ENCODE measurements at places on chromosomes 2 and 18.

GRCh38 chr2:98829581-98830270, 98.8 kb upstream of the MGAT4A start:
- DNase-seq, result no peak

DNA sequence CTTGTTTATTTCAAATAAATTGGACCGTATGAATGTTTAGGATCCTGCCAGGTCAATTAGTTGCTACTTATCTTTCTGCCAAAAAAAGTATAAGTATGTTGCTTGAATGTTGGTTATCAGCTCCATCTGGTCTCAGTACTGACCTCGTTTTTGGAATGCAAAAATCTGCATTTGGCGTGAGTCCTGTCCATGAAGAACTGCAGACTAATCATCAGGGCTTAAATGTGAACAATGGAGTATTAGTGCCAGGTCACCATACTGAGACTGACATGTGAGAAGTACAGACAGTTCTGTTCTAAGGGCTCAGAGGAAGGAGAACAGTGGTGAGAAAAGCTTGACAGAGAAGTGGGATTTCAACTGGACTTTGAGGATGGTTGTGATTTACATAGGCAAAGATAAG, 393.1 kb upstream of the SLC14A2 start:
- no peak for DNase-seq

GRCh38 chr2:186572705-186573104, 17.2 kb upstream of the ITGAV start:
- DNase-seq, result no peak

GRCh38 chr2:214481204-214481603, 70.3 kb downstream of the VWC2L start:
- no peak for DNase-seq

DNA sequence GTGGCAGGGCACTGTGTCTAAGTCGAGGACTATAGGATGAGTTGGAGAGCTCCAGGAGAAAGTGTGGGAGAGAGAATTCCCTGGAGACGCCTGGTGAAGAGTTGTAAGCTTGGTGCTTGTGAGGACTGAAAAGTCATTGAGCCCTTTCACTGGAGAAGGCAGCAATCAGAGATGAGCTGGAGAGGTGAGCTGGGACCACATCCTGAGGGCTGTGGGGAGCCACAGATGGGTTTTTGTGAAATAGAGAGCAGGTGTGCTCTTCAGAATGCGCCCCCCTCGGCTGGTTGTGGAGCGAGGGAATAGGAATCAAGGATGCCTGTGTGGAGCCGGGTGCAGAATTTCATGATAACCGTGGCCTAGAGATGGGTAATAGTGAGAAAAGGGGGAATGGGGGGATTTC, 224.3 kb downstream of the KLHL29 start:
- DNase-seq, result no peak

GRCh38 chr18:58026857-58027256, 17.2 kb upstream of the NEDD4L start:
- DNase-seq, result no peak

DNA sequence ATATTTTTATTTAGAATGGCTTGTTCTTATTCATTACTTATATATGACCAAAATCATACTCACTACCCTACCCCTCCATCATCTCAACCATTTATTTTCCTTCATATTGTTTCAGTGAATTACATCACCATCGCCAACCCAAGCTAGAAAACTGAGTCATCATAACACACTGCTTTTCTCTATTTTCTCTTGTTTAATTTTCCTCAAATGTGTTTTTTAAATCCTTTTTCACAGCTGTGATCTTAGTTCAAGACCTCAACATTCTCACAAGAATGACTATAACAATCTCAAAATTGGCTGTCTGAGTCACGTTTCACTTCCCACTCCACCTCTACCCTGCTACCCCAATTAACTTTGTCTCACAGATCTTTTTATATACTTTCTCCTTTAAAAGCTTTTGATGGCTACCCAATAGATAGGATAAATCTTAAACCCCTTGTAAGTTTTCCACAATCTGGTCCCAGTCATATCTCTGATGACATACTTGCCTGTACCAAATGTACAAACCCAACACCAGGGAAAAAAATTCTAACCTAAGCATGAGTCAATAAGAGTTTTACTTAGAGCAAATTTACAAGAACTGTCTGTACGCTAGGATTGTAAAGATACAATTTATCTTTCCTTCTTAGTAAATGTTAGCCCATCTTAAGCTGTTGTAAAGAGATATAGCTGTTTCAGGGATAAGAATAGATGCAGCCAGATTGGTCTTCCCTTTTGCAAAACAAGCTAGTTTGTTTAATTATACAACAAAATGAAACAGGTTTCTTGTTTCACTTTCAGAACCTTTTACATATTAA, 635.1 kb upstream of the SLC39A10 start:
- DNase-seq, result no peak

GRCh38 chr18:53772293-53772692, 452.2 kb downstream of the MBD2 start:
- DNase-seq, result no peak

GRCh38 chr2:174544156-174544555, 53.4 kb downstream of the WIPF1 start:
- DNase-seq, result no peak

GRCh38 chr2:233209533-233210171, 41.8 kb upstream of the ATG16L1 start:
- DNase-seq, result no peak

DNA sequence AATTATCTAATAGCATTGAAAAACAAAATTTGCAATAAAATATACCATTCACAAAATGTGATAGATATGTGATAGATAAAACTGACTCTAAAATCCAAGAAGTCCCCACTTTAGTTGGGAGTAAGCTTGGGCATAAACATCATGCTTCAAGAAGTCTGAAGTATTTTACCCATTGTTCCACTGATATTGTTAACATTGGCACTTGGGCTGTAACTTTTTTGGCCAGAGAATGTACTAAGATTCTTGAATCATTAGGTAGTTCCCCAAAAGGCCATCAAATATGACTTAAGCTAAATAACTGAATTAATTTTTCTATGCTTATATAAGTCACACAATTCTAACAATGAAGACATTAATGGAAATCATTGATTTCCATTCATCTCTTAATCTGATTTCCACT, 413.6 kb downstream of the CDH2 start:
- DNase-seq, result no peak

- no peak for DNase-seq
These were observed 48.9 kb downstream of the TGIF1 start for GRCh38 chr18:3498698-3499471.

DNA sequence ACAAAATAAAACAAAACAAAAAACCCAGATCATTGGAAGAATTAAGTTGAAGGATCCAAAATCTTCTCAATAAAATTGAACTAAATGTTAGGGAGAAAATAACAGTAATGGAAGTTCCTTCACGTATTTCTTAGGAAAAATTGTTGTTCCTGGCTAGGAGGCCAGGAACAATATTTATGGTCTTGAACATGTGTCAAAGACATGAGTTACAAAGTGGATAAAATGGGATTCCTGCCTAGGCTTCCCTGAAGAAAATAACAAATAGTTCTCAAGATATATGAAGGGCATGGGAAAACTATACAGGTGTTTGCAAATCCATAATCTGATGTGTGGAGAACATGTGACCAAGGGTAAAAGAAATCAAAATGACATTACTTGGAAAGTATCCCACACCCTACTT, 67.6 kb upstream of the ITGB6 start:
- DNase-seq, result no peak

DNA sequence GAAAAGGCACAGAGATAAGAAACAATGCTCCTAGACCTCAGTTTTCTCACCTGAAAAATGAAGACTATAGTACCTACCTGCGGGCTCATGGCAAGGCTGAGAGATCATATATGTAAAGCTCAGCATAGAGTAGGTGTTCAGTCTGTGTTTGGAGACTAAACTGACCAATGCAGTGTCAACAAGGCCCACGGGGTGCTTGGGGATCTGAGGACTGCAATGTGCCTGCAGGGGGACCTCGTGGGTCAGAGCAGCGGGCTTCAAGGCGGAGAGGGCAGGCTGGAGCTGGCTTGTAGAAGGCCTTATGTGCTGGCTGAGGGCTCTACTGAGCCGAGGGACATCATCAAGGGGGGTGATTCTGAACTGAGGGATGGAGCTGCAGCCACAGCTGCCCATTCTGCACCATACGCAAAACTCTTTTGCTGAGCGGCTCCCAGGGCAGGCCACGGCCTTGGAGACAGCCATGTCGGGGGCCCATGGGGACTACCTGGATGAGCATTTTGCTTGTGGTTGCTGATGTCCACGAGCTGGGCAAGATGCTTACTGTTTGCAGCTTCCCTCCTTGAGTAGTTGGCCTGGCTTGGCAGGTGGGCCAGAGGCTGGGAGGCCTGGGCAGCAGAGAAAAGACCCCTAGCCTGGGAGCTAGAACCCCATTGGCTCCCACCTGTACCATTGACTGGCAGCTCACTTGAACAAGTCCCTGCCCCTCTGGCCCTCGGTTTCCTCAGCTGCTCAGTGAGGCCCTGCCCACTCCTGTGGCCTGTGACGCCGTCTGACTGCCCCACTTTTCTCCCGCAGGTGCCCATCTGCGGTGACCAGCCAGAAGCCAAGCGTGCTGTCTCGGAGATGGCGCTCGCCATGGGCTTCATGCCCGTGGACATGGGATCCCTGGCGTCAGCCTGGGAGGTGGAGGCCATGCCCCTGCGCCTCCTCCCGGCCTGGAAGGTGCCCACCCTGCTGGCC, 23.5 kb downstream of the STEAP3 start:
- DNase-seq, result no peak

- no peak for DNase-seq
These were observed 5.8 kb upstream of the GBX2 start for GRCh38 chr2:236173729-236174607.

- DNase-seq, result no peak
These were observed 18.0 kb downstream of the LRRC30 start for GRCh38 chr18:7248877-7249276.

GRCh38 chr2:39696101-39696553, 30.4 kb downstream of the TMEM178A start:
- no peak for DNase-seq

- DNase-seq, result no peak
These were observed 184.0 kb upstream of the PID1 start for GRCh38 chr2:229454934-229455631.

DNA sequence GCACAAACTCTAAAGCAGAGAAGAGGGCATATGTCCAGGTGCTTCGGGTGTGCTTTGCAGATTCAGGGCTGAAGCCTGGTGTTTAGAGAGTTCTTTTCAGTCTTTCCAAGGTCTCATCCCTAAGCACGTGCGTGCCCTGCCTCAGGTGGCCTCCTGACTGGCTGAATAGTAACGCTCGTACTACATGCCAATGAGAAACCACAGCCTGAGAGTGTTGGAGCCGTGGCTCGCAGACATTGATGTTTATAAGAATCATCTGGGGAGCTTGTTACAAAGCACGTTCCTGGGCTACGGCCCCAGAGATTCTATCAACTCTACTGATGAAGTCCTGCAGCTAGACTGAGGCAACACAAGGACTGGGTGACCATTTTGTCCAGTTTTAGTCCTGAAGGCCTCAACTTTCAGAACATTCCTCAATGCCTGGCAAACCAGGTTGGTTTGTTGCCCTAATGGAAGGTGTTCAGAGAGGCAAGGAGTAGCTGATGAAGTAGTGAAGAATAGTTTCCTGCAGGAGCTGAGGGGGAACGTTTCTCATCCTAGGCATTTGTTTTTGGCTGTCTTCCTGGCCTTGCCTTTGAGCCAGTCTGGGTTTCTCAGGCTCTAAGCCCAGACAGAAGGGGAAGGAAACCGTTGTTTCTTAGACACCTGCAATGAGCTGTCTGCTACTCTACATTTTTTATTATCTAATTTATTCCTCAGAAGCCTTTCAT, 31.5 kb upstream of the HAAO start:
- no peak for DNase-seq

DNA sequence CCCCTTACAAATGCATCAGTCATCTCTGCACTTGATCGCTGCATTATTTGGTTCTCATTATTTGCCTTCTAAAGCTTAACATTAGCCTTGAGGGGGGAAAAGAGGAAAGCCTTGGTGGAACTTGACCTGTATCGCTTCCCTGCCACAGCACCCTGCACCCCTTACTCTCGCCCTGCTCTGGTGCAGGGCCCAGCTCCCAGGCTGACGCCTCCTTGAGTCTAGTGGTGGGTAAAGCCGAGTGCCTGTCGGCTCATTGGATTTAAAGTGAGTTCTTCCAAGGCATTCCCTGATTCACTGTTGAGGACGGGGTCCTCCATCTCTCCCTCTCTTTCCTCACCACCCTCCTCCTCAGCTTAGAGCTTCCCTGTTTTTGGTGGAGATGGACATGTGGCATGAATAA, 145.0 kb upstream of the GYPC start:
- DNase-seq, result no peak

- DNase-seq, result no peak
These were observed 2.5 kb downstream of the CYP1B1 start for GRCh38 chr2:38073211-38074057.

DNA sequence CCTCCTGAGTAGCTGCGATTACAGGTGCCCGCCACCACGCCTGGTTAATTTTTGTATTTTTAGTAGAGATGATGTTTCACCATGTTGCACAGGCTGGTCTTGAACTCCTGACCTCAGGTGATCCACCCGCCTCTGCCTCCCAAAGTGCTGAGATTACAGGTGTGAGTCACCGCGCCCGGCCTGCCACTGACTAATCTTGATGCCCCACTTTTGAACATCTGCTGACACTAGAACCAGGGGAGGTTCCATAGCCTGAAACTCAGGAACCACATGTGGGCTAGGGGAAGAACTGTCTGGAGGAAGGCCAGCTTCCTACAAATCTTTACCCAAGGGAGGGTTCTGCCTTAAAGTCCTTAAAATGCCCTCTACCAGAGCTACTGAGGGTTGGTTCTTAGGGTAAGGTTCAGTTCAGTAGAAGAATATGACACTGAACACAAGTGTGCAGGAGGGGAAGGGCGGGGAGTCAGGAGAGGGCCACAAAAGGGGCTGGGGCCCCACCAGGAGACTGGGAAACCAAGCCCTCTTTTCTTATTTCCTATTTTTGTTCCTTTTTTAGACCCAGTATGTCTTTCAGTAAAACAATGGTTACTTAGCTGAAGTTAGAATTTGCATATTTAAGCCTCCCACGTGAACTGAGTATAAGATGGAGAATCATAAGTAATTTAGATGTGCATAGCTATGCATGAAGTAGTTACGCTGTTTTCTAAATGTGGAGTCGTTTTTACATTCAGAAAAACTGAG, 6.3 kb upstream of the RAB31 start:
- no peak for DNase-seq

GRCh38 chr2:37782155-37782673, 110.8 kb upstream of the CDC42EP3 start:
- no peak for DNase-seq

GRCh38 chr2:204686406-204686805, 141.1 kb downstream of the PARD3B start:
- no peak for DNase-seq

DNA sequence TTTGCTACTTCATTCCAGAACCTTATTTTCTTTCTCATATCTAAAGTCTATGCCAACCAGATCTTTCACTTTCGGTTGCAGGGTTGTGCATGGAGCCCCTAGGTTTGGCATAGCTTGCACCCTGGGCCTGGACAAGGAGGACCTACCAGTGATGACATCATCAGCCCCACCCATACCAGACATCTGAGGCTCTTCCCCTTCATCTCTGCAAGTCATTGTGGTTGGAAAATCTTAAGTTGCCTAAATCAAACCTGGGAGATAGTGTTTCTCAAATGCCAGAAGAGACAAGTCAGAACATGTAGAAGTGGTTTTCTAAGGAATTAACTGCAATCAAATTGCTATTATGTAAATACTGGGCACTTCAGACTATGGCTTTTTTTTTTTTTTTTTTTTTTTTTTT, 363.3 kb downstream of the ZNF516 start:
- no peak for DNase-seq

GRCh38 chr2:7829241-7829640, 852.6 kb upstream of the ID2 start:
- DNase-seq, result no peak
